ENCODE measurements at places on chromosomes 11 and 22.

GRCh38 chr11:10899121-10899830 is 41.4 kb upstream of the ZBED5 start:
- DNase-seq = no peak

- peak; percentile 73 for DNase-seq
Measured at GRCh38 chr11:72238040-72238450, 5.9 kb downstream of the PHOX2A start.

DNA sequence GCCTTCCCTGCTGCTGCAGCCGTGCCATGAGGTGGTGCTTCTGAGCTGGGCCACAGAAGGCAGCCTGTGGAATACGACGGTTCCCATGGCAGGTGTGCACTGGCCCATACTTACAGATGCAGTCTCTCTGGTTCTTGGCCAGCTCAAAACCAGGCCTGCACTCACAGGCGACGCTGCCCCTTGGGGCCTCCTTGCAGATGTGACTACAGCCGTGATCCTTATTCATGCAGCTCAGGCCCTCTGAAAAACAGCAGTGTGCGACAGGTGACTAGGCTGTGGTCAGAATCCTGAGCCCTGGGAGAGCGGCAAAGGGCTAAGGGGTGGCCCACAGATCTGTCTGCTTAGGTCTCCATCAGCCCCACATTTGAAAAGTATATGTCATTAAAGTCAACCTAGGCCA is 22.1 kb downstream of the SCUBE2 start:
- no peak for DNase-seq

DNA sequence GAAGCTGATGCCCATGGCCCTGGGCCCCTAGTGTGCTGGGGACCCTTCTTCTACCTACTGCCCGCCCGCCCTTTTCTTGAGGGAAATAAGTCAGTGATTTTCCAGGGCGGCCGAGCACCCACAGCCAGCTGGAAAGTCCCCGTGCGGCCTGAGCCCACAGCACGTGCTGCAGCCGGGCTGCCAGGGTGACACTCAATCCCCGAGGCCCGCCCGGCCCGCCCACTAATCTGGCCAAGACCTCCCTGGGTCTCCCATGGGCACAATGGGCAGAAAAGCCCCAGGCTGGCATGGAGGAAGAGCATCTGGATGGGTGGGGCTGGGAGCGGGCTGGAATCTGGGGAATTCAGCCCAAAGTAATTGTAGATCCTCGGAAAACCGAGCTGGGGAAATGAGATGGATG is 24.8 kb downstream of the WNT7B start:
- no peak for DNase-seq

DNA sequence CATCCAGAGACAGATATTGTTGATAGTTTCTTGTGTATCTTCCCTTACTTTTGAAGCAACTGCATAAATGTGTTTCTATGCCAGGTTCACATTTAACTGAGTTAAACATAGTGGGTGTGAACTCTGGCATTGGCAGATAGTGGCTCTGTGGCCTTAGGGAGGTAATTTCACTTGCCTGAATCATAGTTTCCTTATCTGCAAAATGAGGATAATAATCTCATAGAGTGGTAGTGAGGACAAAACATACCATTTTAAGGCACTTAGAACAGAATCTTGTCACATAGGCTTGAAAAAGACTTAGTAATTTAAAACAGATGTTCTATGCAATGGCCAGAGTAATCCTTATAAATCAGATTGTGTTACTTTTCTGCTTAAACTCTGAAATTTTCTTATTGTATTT is 56.4 kb upstream of the SYN3 start:
- DNase-seq = no peak

- DNase-seq = no peak
Measured at GRCh38 chr11:46725338-46726205, 6.6 kb downstream of the F2 start.

GRCh38 chr11:17658211-17658610 is 61.2 kb upstream of the MYOD1 start:
- no peak for DNase-seq

DNA sequence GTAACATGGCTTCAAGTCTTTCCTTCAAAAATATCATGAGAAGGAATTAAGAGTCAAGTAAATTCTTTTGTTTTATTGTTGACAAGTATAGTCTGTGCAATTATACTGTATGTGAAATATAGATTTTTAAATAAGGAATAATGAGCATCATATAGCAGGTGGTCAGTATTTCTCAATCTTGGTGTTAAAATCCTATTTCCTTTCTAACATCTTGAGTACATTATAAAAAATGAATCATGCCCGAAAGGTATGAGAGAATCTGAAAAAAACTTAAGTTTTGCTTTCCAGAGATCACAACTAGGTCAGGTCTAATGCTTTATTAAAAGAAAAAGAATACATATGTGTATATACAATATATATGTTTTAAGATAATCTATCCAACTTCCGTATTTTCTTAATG is 53.1 kb downstream of the KIF18A start:
- no peak for DNase-seq

DNA sequence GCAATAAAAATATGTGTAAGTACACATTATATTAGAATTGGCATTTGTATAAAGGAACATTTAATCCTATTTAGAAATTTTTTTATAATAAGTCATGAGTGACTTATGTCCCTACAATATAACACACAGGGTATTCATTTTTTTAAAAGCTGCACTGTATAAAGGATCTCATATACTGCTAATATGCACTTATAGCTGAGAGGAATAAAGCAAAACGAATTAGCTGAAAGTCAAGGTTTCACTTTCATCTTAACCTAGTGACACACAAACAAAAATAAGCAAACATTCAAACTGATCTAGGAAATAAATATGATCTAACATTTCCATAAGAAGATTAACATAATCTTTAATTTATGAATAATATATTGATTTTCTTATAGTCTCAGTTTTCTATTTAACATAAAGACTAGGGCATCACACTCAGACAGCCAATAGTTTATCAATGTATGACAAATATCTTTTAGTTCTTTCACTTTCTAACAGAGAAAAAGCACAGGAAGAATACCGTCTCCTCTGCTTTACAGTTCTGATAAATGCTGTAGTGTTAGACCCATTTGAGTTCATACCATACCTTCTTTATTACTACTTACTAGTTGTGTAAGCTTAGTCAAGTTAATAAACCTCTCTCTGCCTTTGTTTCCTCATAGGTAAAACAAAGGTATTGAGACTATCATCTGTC is 42.9 kb downstream of the DCDC1 start:
- DNase-seq = no peak

- DNase-seq = peak; percentile 51
Measured at GRCh38 chr11:59787816-59788215, 22.8 kb downstream of the MRPL16 start.

DNA sequence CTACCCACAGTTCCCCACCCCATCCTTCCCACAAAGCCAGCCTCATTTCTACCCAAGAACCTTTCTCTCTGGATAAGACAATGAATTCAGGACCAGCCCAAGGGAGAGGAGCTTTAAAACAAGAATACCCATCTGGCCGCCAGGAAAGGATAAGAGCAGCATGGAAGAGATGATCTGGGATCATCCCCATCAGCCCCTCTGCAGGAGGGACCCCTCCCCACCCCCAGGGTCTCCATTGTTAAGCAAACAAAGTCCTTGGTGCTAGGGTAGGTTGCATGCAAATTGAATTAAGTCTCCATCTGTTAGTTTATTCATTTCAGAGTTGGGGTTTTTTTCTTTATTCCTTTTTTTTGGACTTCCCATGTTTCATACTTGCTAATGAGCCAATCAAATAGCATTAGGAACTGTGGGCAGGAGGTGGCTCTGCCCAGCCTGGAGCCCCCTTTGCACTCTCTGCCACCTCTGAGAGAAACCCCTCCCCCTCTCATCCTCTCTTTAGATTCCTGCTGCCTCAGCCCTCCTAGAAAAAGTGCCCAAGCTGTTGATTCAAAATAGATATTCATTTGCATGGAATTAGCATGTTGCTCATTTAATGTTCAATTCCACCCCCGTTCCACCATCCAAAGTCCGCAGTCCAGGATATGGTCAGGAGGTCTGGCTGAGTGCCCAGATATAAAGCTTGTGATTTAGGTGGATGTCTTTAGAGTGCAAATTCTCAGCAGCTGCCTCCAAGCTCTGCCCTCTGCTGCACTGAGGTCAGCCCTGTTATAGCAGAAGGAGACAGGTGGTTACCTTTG is 138.5 kb upstream of the NCAM1 start:
- DNase-seq = no peak

DNA sequence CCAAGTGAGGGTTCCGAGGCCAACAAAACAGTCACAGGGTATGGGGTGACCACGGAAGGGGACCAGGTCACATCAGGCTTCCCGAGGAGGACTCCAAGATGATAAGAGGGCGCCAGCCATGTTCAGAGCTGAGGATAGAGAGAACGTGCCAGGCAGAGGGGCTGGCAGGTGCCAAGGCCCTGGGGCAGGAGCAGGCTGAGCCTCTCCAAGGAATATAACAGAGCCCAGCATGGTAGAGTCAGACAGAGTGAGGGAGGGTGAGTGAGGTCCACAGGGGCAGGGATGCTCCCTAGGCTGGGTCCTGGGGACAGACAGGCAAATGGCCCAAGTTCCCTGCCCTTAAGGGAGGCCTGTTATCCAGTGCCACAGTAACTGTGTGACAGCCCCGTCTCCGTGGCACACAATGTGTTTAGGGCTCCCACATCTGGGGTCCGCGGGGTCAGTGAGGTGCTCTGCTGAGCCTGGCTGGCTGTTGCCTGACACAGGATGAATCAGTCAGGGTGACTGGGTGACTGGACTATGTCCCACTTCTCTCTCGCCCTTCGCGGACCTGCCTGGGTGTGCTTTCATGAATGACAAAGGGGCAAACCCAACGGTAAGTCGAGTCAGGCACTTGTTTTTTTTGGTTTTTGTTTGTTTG is 105.3 kb downstream of the MPPED1 start:
- DNase-seq = no peak

GRCh38 chr11:26841818-26842473 is 120.1 kb upstream of the SLC5A12 start:
- no peak for DNase-seq

DNA sequence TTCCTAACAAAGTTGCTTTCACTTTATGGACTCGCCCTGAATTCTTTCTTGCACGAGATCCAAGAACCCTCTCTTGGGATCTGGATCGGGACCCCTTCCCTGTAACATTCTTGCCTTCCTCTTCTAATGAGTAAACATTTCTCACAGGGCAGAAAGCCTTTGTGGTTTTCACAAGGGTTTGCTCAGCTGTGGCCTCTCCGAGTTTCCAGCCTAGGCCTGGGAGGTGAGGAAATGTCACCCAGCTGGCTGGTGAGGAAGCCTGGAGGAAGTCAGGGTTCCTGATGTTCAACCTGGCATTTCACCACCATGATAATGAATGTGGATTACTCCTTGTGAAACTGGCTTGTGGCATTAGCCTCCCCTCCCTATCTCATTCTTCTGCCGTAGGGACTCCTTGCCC is 224.9 kb downstream of the DSCAML1 start:
- DNase-seq = no peak

GRCh38 chr11:83006877-83007330 is 64.8 kb downstream of the RAB30 start:
- DNase-seq = no peak

DNA sequence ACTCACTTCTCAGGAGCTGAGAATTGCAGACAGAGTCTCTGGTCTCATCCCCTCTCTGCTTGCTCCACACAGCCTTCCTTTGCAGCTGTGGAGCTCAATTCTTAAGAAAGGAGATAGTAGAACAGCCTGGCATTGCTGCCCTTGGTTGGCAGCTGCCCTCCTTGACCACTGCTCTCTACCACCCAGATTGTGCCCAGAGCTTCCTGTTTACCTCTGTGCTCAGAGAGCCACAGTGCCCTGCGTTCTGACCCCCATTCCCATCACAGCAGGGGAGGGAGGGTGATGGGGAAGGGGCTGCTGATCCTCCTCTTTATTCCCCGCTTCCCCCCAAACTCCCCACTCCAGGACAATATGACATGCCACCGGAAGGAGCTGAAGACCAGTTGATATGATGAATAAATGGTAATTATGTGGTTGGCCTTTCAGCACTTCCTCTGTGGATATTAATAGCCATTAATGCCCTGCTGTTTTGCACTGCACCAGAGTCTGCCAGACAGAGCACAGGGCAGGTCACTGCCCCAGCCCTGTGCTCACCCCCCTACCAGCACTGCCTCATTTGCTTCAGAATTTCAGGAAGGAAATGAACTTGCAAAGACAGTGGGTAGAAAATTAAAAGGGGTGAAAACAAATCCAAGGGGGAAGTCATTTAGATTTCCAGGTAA is 426.8 kb upstream of the CADM1 start:
- DNase-seq = no peak

DNA sequence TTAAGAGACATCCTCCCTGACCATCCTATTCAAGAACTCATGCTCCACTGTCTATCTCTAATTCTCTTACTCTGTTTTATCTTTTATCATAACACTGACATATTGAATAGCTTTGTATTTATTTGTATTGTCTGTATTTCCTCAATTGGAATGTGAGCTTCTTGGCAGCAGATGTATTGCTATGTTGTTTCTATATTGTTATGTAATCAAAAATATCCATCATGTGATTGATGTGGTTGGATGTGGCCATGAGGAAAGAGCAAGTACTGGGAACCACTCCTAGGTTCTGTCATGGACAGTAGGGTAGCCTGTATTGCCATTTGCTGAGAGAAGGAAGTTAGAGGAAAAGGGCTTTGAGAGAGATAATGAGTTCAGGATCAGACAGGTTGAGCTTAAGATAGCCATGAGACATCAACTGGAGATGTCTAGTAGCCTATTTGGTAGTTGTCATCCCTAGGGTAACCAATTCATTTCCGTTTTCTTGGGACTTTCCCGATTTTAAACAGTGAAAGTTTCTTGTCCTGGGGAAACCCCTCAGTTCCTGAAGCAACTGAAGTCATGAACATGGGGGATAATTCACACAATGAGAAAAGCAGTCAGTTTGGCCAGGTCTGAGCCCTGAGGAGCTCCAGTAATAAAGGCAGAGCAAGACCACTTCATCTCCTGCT is 404.5 kb downstream of the INSC start:
- DNase-seq = no peak

DNA sequence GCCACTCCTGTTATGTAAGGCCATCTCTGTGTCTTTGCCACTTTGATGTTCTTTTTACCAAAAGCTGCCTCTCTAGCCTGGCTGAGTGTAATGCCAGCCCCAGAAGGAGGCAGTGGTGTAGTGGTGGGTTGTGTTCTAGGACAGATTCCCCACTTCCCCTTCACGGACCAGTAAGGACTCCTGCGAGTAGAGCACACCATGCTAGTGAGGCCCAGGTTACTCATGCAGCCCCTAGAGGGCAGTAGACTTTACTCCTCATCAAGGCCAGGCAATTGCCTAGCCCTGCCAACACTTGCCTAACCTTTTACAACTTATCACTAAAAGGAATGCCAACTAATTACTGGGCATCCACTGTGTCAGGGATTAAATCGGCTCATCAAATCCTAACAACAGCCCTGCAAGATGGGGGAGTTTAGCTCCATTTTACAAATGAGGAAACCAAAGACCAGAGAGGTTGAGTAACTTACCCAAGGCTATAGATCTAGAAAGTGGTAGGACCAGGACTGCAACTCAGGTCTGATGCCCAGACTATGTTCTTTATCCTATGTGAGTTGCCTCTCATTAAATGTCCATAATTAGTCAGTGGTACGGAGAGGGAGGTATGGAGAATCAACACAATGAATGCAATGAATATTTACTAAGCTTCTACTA is 75.3 kb downstream of the APIP start:
- no peak for DNase-seq

Measured in HTR-8/SVneo (cell line).